Stimulated activated CD4-positive, alpha-beta T cell treated with anti-CD3 and anti-CD28 coated beads, Interleukin-4, amount 100 ng/mL, for 1 hour (primary cell): ENCODE measurements at places on chromosomes 2 and 18.

DNA sequence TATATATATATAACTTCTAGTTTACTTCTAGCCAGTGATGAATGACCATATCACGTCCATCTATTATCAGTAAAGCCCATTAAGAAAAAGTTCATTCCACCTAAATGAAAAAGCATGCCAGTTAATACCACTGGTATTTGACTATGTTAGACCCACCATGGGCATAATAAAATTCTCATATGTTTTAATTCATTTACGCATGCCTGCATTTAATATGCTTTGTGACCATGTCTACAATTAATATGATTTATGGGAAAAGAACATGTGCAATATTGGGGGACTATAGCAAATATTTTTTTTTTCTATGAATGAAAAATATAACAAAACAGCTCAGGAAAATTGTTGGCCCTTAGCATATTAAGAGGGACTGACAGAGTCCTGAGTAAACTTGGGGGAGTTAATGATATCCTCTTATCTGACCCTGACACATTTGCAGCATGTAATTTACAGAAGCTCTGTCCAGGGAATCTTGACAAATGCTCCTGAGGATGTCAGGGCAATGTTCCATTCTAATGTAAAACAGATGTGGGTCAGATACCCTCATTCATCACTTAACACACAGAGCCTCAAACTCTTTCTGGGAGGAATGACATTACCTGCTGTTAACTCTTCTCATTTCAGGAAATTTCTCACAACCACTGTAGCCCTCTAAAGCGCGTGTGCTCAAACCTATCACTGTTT lies 90.6 kb downstream of the PAX3 start:
- no peak for DNase-seq

DNA sequence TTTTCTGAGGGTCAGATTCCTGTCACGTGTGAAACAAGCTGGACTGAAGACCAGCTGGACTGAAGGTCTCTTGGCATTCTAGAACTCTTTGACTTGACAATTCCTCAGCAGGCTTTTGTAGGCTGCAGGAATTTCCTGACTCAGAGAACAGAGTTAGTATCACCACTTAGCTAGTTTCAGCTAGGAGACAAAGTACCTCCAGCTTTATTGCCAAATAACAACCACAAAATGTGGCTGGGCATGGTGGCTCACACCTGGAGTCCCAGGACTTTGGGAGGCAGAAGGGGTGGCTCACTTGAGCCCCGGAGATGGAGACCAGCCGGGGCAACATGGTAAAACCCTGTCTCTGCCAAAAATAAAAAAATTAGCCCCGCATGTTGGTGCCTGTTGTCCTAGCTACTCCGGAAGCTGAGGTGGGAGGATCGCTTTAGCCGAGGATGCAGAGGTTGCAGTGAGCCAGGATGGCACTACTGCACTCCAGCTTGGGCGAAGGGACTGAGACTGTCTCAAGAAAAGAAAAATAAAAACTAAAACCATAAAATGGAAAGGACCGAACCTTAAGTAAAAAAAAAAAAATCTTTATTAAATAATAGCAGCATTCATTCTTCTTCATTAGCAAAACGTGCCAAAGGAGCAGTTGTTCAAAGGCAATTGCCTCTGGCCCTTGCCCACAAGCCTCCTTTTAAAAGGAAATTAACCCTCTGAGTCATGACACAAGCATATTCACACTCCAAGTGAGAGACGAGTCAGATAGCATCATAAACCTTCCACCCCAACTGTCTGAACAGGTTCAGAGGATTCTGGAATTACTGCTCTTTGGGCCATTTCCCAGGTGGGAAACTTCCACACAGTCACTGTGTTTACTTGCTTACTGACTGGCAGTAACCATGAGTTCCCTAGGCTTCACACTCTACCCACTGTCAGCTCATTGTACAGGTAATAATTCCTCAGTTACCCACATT lies 88.9 kb downstream of the MYL12B start:
- DNase-seq = no peak

GRCh38 chr2:59425247-59425646 lies 1128.2 kb downstream of the BCL11A start:
- DNase-seq = no peak

- DNase-seq = no peak
Measured at GRCh38 chr2:241801611-241802420, 7.2 kb upstream of the NEU4 start.

DNA sequence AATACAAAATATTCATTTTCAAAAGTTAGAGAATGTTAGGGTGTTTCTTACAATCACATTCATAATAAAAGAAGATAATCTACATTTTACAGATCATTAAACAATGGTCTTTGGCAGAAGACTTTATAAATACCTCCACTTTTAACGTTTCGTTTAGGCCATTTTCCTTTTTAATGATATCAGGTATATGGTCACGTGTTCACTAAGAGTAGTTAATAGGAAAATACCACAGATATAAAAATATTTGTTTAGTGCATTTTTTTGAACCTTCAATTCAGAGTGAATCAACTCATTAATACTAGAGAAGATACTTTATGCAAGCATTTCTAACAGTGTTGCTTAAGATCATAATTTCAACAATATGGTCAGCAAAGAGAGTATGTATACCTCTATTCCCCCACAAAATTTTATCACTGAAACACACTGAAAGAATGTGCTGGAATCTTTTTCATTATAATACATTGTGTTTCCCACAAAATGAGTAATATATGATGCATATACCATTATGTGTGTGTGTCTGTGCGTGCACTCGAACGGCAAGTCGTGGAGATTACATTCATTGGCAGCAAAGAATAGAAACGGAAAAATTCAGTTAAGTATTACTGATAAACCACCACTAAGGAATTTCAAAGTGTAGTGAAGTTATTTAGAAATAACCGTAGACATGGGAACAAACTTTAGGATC lies 319.9 kb upstream of the THUMPD2 start:
- no peak for DNase-seq

GRCh38 chr18:6836331-6836730 lies 106.8 kb downstream of the ARHGAP28 start:
- no peak for DNase-seq

DNA sequence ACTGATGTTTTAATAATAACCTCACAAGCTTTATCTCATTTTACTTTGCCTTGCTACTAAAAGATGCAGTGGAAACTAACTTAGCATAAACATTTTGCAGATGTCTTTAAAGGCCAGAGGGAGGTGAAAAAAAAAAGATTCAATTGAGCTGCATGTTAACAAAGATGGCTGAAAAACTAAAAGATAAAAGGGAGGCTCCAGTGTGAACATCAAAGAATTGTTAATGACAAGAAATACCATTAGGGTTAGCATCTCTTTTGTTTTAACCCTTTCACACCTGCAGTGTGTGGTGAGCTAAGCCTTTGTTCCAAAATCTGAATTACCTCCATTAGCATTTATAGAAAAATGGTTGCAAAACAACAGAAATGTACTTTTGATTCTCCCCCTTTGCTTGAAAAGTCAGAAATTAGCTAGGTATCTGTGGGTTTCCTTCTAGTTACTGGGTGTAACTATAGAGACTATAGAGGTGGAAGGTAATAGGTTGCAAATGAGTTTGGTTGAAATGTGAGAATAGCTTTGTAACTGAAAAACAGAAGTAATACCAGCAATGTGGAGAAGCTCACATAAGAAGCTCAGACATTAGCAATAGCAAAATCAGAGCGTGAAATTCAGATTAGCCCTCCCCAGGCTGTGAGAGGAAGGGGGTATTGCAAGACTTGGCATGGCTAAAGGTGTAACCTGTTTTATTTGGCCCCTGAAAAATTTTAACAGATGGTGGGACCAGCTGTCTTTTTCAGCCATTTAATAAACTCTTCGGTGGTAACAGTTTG lies 34.8 kb upstream of the SP5 start:
- no peak for DNase-seq

GRCh38 chr2:226649871-226650660 lies 149.6 kb downstream of the IRS1 start:
- peak; percentile 26 for DNase-seq

DNA sequence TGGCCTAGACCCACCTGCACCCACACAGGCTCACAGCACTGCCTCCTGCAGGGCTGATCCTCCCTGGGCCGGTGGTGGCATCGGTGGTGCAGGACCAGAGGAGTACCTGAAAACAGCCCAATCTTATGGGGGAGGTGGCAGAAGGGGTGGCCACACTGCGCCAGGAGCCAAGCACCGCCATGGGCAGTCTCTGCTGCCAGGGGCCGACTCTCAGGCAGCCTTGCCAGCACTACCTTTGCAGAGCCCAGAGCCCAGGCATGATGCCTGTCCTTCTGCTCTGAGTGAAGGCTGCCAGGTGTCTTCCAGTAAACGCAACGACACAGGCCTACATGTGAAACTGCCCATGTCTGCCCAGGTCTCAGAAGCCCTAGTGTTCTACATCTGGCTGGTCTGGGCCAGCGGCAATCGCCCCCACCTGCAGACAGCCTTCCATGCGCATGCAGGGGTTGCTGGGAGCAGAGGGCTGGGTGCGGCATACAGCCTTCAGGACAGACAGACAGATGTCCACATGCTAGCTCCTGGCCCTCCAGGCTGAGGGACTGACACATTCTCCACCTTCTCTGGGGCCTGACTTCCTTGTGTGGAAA lies 6.8 kb downstream of the HS6ST1 start:
- DNase-seq = no peak

GRCh38 chr2:117763804-117764203 lies 50.7 kb upstream of the DDX18 start:
- no peak for DNase-seq

DNA sequence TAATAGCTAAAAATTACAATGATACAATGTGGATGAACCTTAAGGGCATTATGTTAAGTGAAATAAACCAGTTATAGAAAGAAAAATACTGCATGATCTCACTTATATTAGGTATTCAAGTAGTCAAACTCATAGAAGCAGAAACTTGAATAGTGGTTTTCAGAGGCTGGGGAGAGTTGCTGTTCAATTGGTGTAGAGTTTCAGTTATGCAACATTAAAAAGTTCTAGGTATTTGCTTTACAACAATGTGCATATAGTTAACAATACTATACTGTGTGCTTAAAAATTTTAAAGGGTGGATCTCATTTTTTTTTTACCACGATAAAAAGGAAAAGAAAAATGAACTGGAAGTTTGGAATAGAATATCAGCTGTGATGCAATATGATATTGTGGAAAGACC lies 479.1 kb downstream of the SPAG16 start:
- no peak for DNase-seq

- no peak for DNase-seq
Measured at GRCh38 chr2:190599073-190599472, 49.8 kb upstream of the NAB1 start.

- DNase-seq = no peak
Measured at GRCh38 chr2:217842017-217842416, 160.8 kb downstream of the TNS1 start.

DNA sequence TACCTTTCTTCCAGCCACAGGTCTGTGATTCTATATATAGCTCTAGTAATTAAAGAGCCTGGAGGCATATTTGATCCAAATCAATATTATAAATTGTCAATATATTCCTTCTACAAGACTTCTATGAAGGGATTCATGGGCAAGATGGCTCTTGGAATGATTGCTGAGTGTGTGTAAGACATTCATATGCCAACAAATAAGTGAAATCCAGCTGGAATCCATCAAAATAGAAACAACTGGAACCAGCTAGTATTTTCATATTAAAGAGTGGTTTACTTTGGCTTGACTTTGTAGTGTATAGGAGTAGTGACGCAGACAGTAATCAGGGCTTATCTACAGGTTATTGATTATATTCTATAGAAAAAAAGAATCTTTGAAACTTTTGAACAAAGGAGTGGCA lies 83.4 kb downstream of the CALCRL start:
- no peak for DNase-seq

DNA sequence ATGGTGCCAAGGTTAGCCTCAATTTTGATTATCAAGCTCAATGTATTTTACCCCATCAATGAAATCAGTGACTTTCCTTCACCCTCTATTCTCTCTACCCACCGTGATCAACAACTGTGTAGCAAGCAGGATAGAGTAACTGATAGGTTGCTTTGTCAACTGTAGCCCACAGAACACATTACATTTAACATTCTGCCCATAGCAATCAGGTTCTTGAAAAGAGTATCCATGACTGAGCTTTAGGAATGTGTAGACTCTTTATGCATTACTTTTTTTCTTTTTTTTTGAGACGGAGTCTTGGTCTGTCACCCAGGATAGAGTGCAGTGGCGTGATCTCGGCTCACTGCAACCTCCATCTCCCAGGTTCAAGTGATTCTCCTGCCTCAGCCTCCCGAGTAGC lies 19.8 kb upstream of the VWA3B start:
- no peak for DNase-seq

DNA sequence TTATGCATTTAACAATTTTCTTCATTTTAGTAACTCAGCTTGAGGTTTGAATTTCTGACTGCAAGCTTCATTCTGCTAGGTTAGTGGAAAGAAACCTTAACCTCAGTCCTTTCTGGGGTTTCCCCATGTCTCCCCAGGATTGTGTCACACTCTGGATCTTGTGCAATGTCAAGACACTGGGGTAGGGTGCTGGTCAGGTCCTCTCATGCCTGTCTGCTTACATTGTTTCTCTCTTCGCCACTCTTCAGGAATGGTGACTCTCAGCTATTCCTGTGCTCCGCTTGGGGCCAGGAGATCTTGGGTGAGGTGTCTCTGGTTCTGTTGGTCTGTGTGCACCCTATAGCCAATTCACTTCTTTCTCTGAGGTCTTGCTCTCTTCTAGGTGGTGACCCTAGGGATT lies 23.9 kb downstream of the CTLA4 start:
- no peak for DNase-seq

DNA sequence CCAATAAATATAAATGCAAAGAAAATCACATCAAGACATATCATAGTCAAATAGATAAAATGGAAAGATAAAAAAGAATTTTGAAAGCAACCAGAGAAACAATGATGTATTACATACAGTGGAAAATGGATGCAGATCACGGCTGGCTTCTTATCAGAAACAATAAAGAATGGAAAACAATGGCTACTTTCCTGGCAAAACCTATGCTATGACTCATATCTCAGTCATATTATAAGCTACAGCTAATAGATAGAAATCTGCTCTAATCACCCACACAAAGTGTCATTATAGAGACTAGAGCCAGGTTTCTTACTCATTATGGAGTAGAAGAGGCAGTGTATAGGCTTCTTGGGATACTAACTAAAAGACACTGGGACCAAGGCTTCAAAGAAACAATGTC lies 93.5 kb upstream of the TACR1 start:
- no peak for DNase-seq

DNA sequence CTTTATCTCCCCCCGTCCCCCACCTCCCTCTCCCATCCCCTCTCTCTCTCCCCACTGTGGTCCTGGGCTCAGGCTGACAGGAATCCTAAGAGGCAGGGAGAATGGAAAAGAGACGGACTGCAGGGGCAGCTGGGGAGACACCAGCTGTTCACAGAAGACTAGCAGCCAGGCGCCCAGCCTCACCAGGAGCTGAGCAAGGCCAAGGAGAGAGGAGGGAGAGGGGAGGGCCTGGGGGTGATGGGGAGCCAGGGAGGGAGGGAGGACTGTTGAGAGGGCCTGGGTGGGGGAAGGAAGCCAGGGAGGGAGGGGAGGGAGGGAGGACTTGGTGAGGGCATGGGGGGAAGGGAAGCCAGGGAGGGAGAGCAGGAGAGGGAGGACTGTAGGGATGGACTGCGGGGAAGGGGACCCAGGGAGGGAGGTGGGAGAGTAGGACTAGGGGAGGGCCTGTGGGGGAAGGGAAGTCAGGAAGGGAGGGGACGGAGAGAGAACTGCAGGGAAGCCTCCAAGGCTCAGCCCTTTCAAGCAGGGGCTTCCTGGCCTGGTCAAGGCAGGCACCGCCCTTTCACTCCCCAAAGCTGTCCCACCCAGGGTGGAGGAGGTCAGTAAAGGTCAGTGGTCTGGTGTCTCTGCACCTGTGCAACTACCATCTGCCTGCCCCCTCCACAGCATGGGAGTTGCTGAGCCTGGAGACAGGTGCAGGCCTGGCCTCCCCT lies 517.7 kb upstream of the MYT1L start:
- DNase-seq = no peak

- no peak for DNase-seq
Measured at GRCh38 chr2:42754021-42754775, 9.7 kb downstream of the OXER1 start.
